Fibroblast of skin of left quadriceps (primary cell): ENCODE measurements at places on chromosomes 4 and X.

DNA sequence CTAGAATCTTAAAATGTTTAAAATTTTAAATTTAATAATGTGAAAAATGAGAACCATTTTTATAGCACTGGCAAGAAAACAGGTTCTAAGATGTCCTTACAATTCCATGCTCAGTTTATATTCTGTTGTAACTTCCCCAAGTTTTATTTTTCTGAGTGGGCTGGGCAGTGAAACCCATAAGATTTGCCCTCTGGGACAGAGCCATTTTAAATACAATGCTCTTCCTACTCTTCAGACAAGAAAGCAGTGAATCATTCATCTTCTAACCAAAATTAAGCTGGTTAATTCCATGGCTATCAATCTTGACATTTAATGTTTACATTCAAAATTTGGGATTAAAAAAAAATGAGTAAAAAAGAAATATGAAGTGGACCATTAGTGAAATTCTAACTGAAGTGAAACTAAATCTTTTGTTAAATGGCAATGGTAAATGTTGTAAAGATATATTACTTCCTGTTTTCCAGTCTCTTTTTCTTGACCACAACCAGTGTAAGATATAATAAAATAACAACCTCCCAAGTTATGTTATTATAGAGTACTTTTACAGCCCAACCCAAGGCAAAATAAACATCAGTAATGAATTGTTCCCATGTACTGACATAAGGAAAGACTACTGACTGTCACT, 37.2 kb upstream of the PTPN13 start:
- no peak for DNase-seq

DNA sequence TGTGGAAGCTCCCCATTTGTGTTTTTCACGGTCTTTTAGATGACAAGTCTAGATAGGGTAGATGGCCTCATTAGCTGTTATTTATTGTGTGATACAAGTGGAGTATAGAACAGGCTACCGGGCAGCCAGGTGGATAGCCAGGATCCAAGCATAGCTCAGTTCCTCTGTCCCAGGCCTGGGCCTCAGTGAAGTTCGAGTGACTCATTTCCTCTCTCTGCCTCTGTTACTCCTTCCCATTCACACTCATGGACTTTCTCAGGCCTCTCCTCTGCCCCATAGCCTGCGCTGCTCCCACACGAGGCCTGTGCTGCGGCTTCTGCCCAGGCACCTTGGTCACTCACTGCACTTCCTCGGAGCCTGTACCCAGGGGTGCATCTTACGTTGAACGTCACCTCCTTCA, 54.5 kb downstream of the TENM3 start:
- DNase-seq, result no peak

DNA sequence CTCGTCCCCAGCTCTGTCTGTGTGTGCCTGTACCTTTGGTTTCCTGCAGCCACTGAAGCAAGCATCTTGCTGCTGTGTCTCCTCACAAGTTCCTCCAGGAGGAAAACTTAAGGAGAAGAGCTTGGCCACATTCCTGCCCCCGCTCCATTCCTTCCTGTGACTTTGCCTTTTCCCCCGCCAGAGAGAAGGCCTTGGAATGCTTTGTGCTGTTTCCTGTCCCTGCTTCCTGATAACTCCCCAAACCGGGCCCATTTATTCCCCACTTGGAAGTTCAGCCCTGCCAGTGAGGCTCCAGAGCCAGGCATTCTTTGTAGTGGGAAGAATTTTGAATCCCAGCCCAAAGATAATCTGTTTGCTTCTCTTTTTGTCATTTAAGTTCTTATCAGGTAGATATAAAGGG, 33.1 kb downstream of the SMIM10L2A start:
- DNase-seq, result no peak

DNA sequence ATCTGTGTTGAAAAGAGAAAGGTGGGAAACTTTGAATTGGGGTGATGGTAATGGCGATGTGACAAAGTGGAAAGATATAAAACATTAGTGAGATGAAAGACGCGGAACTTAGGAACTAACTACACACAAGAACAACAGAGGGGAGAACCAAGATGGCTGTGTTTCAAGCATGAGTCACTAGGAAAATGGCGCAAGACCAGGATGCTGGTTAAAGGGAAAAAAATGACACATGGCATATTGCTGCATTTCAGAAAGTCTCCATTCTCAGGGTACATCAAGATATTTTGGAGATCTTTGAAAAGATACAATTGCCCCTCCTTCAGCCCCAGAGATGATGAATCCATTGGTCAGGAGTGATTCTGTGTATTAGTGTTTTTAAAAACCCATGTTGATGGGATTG, 164.4 kb downstream of the FBXO8 start:
- DNase-seq, result peak; percentile 22

DNA sequence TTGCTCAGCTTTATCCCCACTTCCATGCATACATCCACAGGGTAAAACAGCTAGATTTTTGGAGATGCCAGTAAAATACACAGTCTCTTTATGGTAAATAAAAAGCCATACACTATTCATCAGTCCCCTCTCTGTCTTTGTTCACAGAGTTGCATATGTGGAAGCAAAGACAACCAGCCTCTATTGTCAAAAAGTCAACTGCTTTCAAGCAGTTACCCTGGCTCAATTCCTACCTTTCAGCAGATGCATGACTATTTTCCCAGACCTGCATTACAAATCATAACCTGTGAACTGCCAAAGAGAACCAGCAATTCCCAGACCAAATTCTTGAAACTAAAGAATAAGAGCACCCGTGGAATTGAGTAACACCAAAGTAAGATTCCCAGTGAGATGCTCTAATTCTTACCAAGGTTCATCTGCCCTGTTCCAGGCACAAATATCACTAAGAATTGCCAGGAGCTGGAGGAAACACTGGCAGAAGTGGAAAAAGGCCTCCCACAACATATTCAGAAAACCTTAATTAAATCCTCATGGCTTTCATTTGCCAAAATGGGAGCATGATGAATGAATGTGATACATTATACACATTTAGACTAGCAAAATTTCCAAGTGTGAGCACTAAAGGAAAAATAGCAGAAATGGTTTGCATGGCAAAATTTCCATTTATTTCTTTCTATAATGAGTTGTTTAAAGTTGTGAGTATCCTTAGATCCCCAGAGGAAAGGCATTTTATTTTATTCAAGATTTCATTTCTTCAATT, 391.2 kb upstream of the ADGRL3 start:
- DNase-seq, result no peak

- no peak for DNase-seq
These were observed 310.4 kb downstream of the ARAP2 start for GRCh38 chr4:35933901-35934300.

- DNase-seq, result no peak
These were observed 10.2 kb upstream of the ZNF718 start for GRCh38 chr4:114149-114548.

DNA sequence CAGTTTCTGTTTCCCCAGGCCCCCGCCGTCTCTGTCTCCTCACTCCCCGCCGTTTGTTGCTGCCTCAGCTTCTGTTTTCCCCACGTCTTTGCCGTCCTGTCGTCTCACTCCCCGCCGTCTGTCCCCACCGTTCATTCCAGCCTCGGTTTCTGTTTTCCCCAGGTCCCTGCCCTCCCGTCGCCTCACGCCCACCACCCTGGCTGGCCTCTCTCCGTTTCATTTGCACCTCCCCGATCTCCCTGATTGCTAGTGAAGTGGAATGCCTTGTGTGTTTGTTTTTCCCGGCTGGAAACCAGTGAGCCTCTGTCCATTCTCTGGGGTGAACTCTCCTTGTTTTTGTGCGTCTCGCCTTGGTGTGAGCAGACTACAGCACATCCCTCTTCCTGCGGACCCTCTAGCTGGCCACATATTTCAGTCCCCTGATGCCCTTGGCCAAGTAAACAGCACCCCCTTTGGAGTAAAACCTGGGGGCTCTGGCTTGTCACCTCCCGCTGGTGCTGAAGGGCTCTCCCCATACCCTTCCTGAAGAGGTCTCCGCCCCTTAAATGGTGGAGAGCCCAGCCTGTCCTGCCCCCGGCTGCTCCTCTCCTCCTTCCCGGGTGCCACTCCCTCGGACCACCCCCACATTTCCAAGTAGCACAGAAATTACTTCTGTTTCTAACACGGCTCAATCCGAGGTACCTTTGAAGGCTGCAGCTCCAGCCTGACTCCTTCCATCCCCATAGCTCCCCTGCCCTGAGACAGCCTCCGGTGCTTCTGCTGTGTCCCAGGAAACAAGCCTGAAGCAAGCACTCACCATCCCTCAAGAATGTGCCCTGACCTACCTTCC, 13.2 kb downstream of the TMEM175 start:
- DNase-seq, result no peak

GRCh38 chr4:53755656-53756055, 164.4 kb upstream of the LNX1 start:
- no peak for DNase-seq

DNA sequence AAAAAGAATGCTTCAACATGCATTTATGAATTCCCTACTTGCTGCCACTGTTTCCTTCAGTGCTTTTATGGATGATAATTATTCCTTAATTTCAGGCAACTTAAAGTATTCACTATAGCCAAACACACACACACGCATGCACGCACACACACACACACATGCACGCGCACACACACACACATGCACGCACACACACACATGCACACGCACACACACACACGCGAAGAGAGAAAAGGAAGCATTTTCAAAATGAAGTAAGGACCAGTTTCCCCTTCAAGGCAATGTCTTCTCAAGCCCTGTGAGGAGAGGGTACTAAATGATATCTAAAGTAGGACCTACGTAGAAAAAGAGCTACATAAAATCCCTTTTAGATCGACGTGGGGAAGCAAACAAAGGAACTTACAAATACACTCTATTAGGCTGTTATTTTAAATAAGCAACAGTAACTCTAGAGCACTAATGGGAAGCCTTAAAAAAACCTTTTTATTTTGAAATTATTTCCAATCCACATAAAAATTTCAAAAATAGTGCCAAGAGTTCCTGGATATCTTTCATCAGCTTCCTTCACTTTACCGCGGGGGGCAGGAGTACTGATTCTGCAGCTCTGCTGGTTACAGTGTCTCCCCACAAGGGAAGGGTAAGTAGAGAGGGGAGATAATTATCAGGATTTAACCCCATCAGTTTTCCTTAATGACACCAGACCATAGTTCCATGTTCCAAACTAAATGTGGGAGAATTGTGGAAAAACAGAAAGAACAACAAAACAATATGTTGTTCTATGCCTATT, 13.7 kb downstream of the IRF2 start:
- DNase-seq, result no peak

DNA sequence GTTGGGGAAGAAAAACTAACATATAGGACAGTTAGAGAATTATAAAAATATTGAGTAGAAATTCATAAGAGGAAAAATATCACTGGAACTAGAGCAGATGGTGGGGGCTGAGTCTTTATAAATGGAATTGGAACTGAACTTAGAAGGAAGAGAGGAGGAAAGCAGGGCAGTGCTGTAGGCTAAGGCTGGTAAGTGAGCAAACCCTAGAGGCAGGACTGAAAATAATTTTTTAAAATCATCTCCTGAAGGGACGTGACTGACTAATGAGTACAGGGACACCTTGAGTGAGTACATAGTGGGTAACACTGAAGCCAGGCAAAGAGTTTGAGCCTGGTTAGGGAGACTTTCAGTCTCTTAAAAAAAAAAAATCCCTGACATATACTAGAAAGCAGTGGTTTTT, 63.3 kb downstream of the GALNT7 start:
- no peak for DNase-seq

DNA sequence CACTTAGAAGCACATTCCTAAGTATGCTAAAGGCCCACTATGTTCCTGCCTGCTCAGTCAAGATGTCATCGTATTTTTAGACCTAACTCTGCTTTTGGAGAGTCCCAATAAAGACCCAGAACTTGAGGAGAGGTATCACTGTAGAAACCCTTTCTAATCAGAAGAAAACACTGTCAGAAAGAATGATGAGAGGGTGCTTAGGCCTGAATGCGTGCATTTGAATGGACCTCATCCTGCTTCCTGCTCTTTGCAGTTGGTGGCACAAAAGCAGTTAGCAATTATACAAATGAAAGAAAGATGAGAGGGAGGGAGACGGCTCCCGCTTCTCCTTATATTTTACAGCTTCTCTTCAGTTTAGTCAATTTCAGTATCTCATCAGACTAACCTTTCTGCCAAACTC, 987.2 kb downstream of the CCSER1 start:
- DNase-seq, result no peak

DNA sequence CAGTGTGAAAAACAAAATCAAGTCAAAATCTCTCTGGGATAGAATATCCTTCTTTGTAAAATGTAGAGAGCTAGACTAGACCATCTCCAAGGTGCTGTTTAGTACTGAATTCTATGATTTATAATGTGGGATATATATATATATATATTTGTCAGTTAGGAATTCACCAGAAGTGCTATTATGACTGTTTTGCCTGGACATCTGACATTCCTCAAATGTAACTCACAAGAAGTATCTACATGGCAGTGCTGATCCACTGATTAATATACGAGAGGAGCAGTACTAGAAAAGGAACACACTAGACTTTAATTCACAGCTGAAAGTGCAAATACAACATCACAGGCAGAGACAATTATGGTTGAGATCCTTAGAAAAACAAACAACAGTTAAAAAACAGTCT, 208.9 kb downstream of the GBA3 start:
- peak; percentile 8 for DNase-seq

GRCh38 chr4:8343262-8343966, 73.9 kb downstream of the HTRA3 start:
- no peak for DNase-seq

- DNase-seq, result peak; percentile 98
These were observed 782.5 kb upstream of the INTU start for GRCh38 chr4:126850286-126850685.

- peak; percentile 34 for DNase-seq
These were observed 186.7 kb upstream of the WDFY3 start for GRCh38 chr4:85153221-85153620.
